Renal pelvis (tissue), 12 donors: ENCODE measurements at places on chromosomes 7 and 10. TPM values are rescaled to one million over a fixed set of nuclear protein-coding genes. Genes with fewer than 3 reads are reported as not detected.

CADPS2 gene
- polyA plus RNA-seq, result 51.7 TPM

SPDYE6 gene
- polyA plus RNA-seq, result 2.4 TPM

TEX47 gene
- polyA plus RNA-seq, result not detected

DNA sequence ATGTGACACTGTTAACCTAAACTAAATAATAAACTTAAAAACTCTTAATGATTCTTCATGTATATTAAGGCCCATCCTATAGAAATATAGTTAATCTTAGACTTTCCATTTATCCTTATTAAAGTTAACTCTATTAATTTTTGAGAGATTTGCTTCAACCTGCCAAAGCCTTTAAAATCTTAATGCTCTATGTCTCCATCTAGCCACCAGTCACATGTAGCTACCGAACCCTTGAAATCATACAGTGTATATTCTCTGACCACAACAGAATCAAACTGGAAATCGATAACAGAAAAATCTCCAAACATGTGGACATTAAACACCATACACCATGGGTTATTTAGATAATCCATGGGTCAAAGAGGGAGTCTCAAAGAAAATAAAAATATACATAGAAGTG lies 51.9 kb downstream of the ASZ1 start:
- DNase-seq, result no peak

PRF1 gene
- polyA plus RNA-seq, result 0.41 TPM

- DNase-seq, result no peak
Measured at GRCh38 chr7:142409471-142409870, 151.6 kb upstream of the PRSS58 start.

DNA sequence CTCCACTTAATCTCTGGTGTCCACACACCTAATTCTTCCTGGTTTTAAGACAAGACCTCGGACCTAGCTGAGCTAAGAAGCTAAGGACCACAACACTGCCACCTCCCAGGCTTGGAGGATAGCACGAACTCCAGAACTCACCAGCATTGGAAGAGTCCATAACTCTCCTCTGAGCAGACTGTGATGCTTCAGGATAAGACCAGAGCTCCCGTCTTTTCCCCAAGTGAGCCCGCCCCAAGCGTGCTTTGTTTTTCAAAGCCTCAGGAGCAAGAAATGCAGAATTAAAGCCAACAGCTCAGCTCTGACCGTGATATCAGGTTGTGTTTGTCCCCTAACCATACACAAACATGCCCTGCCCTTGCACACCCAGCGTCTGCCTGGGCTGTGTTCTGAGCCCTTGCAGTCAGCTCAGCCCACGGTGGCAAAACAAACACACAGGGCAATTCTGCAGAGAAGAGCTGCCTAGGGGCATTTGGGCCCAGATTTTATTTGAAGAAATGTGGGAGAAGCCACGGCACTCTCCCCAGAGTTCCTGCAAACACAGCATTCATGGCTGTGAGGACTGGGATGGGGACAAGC lies 145.4 kb downstream of the WDR11 start:
- DNase-seq, result no peak

DNA sequence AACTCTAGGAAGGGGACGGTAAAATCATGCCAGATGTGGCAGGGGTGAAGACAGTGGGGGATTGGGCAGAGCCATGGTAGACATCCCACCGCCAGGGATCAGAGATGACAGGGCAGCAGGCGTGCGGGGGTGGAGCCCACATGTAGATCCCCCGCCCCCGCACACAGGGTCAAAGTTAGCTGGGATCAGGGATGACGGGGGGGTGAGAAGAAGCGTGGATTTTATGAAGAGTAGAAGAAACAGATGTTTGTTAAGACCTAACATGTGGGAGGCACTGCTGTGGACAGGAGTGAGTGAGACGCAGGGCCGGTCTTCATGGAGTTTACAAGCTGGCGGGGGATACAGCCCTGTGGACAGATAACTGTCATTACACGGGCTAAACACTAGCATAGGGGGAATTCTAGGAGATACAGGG lies 154.0 kb upstream of the KLF14 start:
- no peak for DNase-seq

UBE2H gene
- 114 TPM for polyA plus RNA-seq
